ENCODE measurements at places on chromosomes 5 and 9.

GRCh38 chr5:133680830-133681565, 68.7 kb upstream of the FSTL4 start:
- DNase-seq, result no peak

DNA sequence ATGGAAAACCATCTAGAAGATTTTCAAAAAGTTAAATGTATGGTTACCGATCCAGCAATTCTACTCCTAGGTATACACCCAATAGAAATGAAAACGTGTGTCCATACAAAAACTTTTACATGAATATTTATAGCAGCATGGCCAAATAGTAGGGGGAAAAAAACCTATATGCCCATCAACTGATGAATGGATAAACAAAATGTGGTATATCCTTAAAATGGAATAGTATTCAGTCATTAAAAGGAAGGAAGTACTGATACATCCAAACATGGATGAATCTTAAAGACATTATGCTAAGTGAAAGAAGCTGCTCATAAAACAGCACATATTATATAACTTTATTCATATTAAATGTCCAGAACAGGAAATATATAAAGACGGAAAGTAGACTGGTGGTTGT, 93.2 kb upstream of the SPOCK1 start:
- no peak for DNase-seq

GRCh38 chr5:167317884-167318283, 973.6 kb upstream of the WWC1 start:
- DNase-seq, result no peak

DNA sequence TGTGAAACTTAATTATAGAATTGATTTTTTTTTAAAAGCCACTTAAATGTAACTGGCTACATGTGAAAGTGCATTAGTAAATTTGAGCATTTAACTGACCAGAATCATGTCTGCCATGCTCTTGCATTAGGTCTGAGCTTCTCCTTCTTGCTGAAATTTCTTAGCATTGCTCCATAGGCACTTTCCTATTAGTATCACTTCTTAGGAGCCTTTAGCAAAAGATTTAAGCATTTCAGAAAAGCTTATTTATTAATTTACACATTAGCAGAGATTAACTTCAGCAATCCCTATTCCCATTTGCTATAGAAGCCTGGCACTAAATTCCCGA, 211.0 kb downstream of the SNX18 start:
- no peak for DNase-seq

DNA sequence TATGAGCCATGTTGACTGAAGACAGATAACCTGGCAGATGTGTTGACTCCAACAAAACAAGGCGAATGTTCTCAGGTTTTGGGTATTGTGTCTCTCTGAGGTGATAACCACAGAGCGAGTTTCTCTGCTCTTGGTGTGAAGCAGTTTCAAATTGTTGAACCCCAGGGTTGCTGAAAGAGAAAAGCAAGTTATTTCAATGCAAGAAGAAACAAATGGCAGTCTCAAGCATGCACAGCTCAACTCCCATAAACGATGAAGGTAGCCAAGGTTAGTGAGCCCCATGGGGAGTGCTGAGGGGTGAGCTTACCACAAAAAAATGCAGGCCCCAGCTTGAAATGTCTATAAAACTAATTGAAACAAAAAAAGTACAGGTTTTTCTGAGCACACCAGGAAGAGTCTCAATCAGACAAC, 220.8 kb upstream of the DAPK1 start:
- peak; percentile 15 for DNase-seq

- no peak for DNase-seq
These were observed 39.0 kb downstream of the ESM1 start for GRCh38 chr5:54946306-54946819.

DNA sequence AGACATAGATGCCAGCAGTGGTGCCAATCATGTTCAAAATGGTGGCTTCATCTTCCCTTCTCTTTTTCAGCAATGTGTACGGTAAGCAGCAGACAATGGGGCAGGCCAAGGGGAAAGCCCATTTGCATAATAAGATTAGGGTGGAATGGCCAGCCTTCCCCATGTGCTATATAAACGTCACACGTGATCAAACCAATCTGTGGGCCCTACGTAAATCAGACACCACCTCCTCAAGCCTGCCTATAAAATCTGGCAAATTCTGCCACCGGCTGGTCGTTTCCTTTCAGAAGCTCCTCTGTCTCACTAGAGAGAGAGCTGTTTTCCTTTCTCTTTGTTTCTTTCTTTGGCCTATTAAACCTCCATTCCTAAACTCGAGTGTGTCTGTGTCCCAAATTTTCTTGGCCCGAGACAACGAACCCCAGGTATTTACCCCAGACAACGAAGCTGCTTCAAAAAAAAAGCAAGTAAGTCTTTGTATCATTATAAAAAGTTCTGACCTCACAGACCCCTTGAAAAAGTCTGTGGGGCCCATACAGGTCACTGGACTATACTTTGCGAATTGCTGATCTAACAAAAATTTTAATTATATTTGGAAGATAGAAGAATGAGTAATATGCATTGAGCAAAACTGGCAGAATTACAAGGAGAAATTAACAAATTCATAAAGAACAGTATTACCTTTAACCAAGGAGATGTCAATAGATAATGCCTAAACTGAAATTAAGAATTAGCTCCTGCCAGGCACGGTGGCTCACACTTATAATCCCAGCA, 15.2 kb downstream of the ZBTB5 start:
- no peak for DNase-seq

GRCh38 chr5:111719773-111720172, 37.2 kb downstream of the NREP start:
- no peak for DNase-seq

- DNase-seq, result no peak
These were observed 29.9 kb upstream of the MYOT start for GRCh38 chr5:137837491-137838394.

DNA sequence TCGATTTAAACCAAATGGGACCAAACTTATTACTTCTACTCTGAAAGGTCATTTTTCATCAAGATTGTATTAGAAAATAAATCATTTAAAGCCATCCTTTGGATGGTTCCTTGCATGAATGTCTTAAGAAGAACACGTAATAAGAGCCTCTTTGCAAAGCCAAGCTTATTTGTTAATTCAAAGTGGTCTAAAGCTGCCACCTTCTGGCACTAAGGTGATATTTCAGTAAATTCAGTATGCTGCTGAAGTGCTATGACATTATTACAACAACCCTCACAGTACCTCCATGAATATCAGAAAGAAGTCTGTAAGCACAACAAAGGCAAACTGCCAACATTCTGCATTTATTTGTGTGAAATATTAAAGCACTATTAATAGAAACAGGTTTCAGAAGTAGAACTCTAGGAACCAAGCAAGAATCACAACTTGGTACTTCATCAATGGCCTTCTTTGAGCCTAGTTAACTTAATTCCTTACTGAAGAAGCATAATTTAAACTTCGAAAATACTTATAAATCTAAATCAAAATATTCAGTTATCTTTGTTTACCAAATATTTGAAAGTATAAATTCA, 53.1 kb upstream of the TYRP1 start:
- peak; percentile 73 for DNase-seq

- DNase-seq, result no peak
These were observed 31.4 kb upstream of the ANKRD33B start for GRCh38 chr5:10532421-10532820.

- no peak for DNase-seq
These were observed 110.9 kb upstream of the PRRC1 start for GRCh38 chr5:127406326-127407121.

DNA sequence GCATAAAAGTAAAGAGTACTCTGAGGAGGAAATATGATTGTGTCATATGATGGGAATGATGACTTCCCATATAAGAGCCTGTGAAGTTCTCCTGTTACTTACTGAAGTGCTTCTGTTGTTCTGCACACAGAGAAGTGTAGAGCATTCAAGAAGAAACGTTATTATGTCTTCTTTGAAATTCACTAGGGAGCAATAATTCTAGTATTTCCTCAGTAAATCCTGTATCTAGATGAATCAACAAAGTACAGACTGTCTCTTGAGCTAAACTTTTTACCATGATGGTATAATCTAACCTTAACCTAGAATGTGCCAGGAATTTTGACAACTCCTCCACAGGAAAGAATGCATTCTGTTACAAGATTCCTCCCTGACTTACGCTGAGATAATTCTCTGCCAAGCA, 18.9 kb upstream of the GHR start:
- no peak for DNase-seq

DNA sequence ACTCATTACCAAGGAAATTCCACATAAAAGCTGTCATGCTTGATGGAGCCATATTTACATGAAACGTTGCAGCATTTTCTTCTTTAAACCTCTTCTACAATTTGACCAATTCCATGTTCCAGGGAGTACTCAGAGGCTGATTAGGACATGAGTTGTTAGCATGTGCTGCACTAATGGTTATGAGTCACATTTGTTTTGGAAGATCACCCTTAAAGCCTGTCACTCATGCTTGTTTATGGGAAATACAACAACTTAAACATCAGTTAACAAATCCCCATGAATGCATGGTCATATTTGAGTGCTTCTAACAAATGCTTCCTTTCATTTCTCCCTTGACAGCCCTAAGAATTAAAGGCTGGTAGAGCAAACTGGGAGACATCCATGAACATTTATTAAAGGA, 156.1 kb downstream of the GHR start:
- DNase-seq, result peak; percentile 80

DNA sequence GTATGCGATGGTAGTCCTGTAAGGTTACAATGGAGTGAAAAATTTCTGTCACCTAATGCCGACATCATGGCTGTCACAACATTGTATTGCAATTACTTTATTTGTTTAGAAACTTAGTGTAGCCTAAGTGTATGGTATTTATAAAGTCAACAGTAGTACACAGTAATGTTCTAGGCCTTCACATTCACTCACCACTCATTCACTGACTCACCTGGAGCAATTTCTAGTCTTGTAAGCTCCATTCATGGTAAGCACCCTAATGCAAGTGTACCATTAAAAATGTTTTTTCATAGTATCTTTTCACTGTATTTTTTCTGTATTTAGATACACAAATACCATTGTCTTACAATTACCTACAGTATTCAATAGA, 58.5 kb downstream of the ATP10B start:
- peak; percentile 56 for DNase-seq

DNA sequence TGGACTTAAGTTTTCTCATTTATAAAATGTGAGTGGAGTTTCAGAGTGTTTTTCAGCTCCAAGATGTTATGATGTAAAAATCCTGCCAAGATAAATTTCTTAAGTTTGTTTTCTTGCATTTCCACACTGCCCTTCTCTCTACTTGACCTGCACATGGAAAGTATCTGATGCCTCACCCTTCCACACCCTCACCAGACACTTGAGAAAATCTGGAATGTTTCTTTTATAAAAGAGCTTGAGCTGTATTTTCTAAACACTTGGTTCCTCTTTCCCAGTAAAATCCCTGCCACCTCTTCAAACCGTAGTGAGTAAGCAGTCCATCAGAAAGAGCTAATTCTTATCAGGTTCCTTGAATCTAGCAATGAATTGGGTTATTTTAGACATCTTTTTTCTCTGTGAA, 42.9 kb downstream of the FOXD1 start:
- no peak for DNase-seq

DNA sequence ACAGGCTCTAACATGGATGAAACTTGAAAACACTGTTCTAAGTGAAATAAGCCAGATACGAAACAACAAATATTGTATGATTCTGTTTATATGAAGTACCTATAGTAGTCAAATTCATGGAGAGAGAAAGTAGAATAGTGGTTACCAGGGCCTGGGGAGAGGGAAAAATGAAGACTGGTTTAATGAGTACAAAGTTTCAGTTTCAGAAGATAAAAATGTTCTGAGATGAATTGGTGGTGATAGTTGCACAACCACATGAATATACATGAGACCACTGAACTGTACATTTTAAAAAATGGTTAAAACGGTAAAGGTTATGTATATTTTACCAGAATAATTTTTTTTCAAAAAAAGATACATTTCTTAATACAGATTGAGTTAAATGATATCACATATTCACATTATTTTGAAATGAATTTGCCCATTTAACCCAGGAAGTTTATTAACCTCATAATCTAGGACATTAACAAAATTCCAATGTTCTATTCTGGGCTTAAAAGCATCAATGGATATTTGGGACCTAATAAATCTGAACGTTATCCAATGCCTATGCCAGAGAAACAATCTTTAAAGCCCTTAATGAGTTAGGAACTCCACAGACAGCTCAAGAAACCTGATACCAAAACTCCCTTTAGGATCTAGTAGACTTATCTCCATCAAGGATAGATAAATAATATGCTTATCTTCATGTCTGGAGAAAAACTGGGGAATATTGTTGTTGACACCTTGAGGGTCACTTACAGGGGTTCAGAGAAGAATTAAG, 521.3 kb downstream of the EFNA5 start:
- no peak for DNase-seq

DNA sequence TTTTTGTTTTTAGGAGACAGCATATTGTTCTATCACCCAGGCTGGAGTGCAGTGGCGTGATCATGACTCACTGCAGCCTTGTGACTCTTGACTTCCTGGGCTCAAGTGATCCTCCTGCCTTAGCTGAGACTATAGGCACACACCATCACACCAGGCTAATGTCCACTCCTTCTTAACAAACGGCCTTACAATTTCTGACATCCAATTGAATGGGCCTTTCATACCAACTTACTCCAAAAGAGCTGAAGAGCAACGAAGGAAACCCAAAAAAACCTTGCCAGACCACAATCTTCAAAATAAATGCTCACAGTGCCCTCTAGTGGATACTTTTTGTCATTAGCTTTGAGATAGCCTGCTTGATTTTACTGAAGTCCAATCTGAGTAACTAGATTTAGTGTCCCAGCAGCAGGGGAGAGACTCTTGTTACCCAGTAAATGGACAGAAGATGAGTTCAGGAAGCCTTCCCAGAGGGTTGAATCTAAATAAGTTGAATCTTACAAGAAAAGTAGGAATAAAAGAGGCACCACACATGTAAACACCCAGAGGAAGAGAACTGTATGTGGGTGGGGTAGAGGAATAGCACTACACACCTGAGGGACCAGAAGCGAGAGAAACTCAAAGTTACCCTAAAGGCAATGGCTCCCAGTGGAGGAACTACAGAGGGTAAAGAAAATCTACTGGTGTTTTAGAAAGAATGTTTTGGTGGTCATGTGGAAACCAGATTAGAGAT, 9.3 kb downstream of the ZNF622 start:
- DNase-seq, result peak; percentile 81

DNA sequence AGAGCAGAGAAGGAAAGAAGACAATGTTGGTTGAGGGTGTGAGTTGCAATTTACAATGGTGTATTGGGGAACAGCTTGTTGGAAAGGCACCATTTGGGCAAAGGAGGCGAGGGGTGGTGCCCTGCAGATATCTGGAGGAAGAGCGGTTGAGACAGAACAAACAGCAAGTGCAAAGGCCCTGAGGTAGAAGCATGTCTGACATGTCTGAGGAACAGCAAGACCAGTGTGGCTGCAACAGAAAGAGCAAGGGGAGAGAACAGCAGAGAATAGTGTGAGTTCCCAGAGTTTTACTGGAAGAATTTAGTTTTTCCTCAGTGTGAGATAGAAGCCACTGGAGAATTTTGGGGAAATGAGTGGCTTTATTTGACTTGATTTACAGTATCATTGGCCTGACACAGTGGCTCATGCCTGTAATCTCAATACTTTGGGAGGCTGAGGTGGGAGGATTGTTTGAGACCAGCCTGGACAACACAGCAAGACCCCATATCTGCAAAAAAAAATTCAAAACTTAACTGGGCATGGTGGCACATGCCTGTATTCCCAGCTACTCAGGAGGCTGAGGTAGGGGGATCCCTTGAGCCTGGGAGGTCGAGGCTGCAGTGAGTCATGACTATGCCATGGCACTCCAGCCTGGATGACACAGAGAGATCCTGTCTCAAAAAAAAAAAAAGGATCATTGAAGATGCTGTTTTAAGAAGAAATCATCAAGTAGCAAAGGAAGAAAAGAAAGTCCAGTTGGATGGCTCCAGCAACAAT, 13.6 kb downstream of the CMBL start:
- no peak for DNase-seq

Data from epithelial cell of esophagus (primary cell).